GM23338 (cell line): ENCODE measurements at places on chromosomes 16 and 17.

DNA sequence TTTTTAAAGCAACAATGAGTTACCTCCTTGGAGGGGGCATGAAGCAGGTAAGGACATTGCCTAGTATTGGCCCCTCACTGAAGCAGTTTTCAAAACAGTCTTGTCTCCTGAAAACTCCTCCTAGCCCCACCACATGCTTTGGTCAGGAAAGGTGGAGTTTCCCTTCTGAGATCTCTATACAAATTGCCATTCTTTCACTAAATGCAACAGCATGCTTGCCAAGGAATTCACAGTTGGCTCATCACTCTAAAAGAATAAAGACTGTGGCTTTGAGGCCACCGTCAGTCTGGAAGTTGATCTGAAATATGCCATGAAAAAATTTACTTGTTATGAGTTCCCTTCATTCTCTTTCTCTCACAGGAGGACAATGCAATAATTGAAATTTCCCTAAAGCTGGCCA is 4.2 kb downstream of the TTC19 start:
- DNase-seq = no peak

DNA sequence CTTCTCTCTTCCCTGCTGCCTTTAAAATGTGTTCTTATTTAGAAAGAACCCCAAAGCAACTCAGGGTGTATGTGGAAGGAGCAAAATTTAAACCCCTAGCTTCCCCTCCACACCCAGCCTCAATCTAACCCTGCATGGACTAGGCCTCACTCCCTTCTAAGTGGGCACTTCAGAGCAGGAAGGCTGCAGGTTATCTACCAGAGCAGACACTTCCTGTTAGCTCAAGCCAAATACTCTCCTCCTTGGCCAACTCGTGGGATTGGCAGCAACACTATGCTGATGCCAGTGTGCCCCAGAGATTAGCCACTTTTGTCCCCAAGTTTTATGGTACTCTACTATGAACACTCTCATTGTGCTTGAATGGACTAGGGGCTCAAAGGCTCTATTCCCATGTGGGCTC is 35.6 kb downstream of the CCDC42 start:
- no peak for DNase-seq

DNA sequence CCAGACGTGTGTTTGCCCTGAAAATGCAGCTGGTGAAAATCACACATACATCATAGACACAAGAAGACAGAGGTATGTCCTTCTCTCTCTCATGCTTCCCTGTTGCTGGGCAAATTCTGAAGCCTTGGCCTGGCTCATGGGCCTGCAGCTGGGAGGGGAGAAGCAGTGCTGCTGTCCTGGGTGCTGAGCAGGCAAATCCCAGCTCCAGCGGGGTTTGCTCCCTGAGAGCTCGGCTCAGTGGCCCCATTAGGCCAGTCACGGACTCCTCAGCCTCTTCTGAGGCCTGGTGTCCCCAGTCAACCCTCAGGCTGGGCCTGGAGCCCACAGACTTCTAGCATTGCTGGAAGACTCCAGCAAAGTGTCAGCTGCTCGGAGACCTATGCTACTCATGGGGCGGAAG is 11.7 kb downstream of the RHBDL3 start:
- peak; percentile 72 for DNase-seq

DNA sequence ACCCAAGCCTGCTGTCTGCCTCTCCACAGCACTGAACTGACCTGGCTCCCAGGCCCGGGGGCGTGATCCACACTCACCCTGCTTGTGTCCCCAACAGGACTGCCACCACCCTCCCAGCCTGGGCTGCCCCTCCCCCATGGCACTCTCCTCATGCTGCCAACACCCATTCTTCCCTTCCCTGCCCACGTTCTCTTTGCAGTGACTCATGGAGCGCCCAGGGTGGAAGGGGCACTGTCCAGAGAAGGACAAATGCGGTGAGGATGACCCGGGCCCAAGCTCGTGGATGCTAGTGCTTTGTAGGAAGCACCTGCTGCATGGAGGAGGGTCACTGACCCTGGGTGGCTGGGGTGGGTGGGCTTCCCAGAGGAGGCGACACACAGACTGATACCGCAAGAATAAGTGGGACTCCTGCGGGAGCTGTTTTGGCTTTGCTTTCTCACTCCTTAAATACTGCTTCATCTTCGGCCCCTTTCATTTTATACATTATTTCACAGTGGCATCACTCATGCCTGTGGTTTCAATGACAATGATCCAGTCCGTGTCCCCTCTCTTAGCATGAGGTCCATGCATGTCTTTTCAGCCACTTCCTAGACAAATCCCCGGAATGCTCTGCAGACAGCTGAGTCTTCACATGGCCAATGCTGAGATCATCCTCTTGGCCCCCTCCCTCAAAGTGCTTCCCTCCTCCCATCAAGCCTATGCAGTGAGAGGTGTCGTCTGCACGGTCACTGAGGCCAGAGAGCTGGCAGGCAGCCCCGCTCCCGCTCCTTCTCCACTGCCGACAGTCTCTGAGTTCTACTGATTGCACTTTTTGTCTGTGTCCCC is 17.6 kb downstream of the CDK5R1 start:
- no peak for DNase-seq

- peak; percentile 74 for DNase-seq
These were observed 9.3 kb upstream of the WBP2 start for GRCh38 chr17:75864448-75864871.

GRCh38 chr17:49545007-49545660 is 30.5 kb upstream of the NXPH3 start:
- peak; percentile 24 for DNase-seq

DNA sequence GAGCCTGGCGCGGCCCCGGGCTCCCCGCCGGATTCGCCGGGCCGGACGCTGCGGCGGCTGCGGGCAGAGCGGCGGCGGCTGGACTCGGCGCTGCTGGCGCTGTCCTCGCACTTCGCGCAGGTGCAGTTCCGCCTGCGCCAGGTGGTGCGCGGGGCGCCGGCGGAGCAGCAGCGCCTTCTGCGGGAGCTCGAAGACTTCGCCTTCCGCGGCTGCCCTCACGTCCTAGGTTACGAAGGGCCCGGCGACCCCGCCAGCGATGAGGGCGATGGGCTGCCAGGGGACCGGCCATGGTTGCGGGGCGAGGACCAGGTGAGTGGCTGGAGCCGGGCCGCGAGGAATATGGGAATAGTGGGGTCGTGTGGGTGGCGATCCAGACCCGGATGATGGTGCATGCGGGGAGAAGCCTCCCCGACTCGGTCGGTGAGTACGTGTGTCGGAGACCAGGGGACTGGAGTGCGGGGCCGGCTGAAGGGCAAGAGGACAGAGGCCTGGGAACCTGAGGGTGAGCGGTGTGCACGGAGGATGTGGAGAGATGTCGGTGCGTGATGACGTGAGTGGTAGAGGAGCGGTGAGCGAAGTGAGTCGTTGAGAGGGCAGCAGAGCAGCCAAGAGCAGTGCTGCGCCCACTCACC is 517 bp downstream of the RUNDC1 start:
- DNase-seq = peak; percentile 82

DNA sequence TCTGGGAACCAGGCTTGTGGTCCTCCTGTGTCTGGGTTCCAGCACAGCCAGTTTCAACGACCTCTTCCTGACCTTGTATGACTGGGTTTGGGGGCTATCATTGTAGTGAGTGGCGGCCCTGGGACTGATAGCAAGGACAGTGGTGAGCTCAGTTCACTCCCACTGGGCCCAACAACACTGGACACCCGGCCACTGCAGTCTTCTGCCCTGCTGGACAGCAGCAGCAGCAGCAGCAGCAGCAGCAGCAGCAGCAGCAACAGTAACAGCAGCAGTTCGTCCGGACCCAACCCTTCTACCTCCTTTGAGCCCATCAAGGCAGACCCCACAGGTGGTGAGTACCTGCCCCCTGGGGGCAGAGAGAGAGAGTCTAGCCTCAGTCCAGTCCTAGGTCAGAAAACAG is 3.3 kb upstream of the ELMO3 start:
- DNase-seq = no peak

DNA sequence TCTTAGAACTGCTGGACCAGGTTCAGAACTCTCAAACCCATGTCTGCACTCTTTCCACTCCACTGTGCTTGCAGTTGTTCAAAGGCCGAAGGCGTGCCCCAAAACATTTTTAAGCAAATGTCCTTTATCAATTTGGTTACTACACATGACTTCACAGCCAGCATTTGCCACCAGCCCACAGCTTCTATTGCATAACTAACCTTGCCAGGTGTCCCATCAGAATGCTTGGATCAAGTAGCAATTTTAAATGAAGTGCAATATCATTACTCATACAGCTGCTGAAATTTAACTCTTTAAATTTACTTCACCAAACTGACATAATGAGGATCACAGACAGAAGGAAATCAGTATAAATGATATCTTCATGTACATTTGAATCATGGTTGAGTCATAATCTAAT is 29.8 kb upstream of the HS3ST3A1 start:
- no peak for DNase-seq

- DNase-seq = no peak
These were observed 11.0 kb downstream of the MPO start for GRCh38 chr17:58269557-58270291.

DNA sequence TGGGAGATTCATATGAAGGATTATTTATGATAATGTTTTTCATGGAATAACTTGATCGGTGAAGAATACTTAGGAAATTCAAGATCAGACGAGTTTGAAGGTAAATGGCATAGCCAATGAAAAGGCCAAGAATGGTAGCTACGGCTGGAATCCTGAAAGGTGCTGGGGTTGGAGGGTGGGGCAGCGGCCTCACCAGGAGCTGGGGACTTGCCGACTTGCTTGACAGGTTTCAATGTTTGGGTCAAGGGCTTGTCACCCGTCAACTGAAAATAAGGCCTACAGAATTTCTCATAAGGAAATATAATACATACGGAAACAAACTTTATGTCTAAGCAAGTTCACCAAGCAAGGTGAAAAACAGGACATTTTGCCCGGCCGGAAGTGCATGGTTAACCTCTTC is 9.9 kb downstream of the CRYM start:
- DNase-seq = no peak

GRCh38 chr16:87086575-87086974 is 230.6 kb downstream of the C16orf95 start:
- DNase-seq = no peak

- DNase-seq = no peak
These were observed 70.3 kb upstream of the LGALS9 start for GRCh38 chr17:27560668-27561067.

- DNase-seq = no peak
These were observed 22.1 kb upstream of the PITPNM3 start for GRCh38 chr17:6578491-6578890.

GRCh38 chr16:84689111-84689510 is 10.7 kb upstream of the USP10 start:
- DNase-seq = no peak

- no peak for DNase-seq
These were observed 43.2 kb downstream of the SNX20 start for GRCh38 chr16:50637716-50638602.

DNA sequence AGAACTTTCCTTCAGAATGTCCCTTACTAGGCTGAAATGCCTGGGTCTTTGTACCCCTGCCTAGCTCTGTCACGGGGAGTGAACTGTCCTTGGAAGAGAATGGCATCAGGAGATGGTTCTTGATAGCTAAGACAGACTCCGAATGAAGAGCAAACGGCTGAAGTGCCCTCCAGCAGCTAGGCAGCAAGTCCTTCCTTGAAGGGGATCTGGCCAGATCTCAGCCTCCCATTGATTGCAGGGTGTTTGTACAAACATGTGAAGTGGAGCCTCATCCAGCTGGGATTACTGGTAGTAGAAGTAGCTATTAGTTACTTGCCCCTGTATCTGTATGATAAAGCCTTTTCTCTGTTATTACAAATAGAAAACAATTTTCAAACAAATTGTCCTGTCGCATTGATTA is 30.9 kb downstream of the LRRC36 start:
- DNase-seq = no peak

GRCh38 chr17:81222620-81222905 is 202 bp downstream of the CEP131 start:
- DNase-seq = no peak

DNA sequence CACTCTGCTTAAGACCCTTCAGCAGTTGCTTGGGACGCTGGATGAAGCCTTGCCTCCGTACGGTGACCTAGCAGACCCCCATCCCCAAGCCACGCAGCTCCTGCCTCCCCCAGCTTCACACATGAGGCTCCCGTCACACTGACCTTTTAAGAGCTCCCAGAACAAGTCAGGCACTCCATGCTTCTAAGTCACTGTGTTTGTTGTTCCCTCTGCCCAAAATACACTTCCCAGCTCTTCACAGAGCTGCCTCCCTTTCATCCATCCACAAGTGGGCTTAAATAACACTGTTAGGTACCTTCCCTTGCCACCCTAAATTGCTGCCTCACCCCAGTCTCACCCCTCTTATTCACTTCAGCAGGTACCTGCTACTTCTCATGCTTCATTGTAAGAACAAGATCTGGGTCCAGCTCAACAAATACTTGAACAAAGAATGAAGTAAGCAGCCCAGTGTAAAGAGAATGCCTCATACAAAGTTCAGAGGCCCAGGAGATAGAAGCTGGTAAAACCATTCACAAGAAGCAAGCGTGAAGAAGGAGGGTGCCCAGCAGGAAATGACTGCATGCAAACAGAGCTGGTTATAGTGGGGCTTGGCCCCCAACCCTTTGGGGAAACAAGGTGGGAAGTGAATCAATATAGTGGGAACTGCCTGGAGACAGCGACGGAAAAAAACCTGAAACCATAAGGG is 5.8 kb downstream of the ZC3H7A start:
- no peak for DNase-seq

- peak; percentile 87 for DNase-seq
These were observed at the start of gene RASD1 for GRCh38 chr17:17496189-17497064. Gene RASD1, minus strand, starts transcription at chr17:17496395. Its CDS starts 214 bp downstream, at chr17:17496181.

GRCh38 chr17:69447726-69448125 is 33.2 kb downstream of the MAP2K6 start:
- no peak for DNase-seq

GRCh38 chr17:44219616-44220212 is at the start of gene UBTF:
Gene UBTF, minus strand, starts transcription at chr17:44219675. Its CDS starts 1,446 bp downstream, at chr17:44218229.
- DNase-seq = peak; percentile 75

- DNase-seq = peak; percentile 55
These were observed 26.3 kb upstream of the MGAT5B start for GRCh38 chr17:76841776-76842405.

GRCh38 chr17:32917842-32918241 is 10.1 kb upstream of the TMEM98 start:
- peak; percentile 55 for DNase-seq

- no peak for DNase-seq
These were observed 23.2 kb upstream of the SPNS2 start for GRCh38 chr17:4475463-4475862.

GRCh38 chr16:26493751-26494150 is 573.0 kb upstream of the C16orf82 start:
- DNase-seq = no peak

DNA sequence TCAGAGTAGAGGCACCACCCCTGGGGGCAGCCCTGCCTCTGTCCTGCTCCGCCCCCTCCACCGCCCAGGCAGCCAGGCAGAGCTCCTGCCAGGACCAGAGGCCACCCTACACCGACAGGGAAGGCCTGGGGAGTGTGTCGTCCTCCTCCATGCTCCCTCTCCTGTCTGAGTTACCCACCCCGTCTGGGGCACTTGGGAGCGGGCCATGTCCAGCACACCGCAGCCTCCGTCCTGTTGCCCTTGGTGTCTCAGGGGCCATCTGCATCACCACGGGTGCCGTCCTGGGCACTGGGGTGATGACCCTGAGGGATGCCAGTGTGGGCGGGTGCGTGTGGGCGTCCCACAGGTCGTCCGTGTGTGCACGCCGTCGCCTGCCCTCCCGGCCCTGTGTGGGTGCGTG is 65.3 kb upstream of the ZNF750 start:
- no peak for DNase-seq
